Esophagus (tissue), 2 donors: ENCODE measurements at places on chromosomes 16 and 17. TPM values are rescaled to one million over a fixed set of nuclear protein-coding genes. Genes with fewer than 3 reads are reported as not detected.

Gene HOXB7
- 0.27 TPM for polyA plus RNA-seq

Gene HSD3B7
- polyA plus RNA-seq, result 6.6 TPM

Gene TLCD2
- 3.6 TPM for polyA plus RNA-seq

Gene CCL17
- 7.6 TPM for polyA plus RNA-seq

Gene SP6
- 3.8 TPM for polyA plus RNA-seq

Gene CORO7
- polyA plus RNA-seq, result 12.8 TPM

Gene SLFN11
- 3.0 TPM for polyA plus RNA-seq

Gene PAGR1
- polyA plus RNA-seq, result 23.2 TPM

Gene KRT12
- not detected for polyA plus RNA-seq

Gene LPO
- polyA plus RNA-seq, result not detected

Gene CD79B
- polyA plus RNA-seq, result 1.5 TPM
